ENCODE measurements at places on chromosomes 3 and 15.

GRCh38 chr3:133206921-133207320, 168.7 kb downstream of the TMEM108 start:
- no peak for DNase-seq

DNA sequence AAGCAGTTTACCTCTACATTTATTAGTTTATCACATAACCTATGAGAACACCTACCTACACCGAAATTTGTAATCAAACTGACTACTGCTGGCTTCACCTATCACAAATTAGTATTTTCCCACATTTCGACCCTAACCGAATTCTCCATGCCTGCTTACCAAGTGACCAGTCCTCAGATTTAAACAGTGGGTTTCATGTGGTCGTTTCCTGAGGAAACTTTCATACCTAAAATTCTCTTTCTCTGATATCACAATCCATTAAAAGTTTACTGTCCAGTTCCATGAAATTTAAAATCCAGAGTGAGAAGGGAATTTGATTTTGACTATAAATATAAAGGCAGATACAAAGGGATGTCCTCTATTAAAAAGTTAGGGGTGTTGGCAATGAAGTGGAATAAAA, 1.9 kb downstream of the PLOD2 start:
- DNase-seq, result no peak

- peak; percentile 44 for DNase-seq
These were observed 62.1 kb downstream of the RASGRF1 start for GRCh38 chr15:79028411-79028964.

DNA sequence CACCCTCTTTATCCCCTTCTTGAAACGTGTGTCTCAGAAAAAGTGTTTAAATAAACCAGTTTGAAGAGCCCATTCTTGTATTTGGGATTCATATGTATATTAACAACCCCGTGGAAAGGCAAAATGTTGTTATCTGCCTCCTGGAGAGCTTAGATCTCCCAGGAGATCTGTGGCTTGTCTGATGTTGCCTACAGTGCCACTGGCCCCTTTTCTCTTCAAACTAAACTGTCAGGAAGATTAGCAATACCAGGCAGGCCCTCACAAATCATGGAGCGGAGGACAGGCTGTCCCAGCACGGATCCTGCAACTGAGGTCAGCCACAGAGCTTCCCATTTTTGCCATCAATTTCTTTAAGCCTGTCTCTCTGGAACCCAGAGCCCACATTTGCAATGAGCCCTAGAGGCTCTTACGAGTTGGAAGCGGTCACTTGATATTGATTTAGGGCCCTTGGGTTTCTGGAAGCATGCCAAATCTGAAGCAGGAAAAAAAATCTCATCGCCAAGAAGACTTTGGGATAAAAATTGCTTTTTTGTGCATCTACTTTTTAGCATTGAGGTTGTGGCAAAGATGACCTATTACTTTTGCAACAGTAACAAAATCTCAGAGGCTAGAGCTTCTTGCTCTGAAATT, 234.1 kb downstream of the OPA1 start:
- DNase-seq, result no peak

DNA sequence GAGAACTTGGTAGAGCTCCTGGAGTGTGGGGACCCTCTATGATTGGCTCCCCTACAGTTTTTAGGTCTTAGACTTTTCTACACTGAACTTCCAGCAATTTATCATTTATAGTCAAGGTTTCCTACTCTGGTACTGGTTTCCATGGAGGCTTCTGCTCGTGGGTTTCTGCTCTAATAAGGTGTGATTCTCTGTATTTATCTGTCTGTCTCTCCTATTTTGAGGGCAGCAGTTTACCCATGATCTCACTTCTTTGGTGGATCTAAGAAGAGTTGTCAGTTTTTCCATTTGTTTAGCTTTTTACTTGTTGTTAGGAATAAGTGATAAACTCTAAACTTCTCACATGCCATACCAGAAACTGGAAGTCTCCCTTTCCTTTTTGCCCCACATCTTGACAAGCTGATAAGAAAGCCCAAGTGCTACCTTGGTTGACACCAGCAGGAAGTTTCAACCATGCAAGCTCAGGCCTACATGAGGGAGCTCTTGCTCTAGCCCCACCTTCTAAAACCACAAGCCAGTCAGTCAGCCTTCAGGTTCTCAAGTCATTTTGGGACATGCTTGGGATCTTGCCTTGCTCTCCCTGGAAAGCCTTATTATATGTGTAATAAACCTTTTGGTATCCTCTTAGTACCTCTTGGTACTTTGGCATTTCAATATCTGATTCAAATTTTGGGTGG, 10.0 kb downstream of the TIMMDC1 start:
- no peak for DNase-seq

GRCh38 chr3:117510396-117510795, 800.8 kb downstream of the TUSC7 start:
- no peak for DNase-seq

All from progenitor cell of endocrine pancreas (in vitro differentiated cells).